Activated naive CD8-positive, alpha-beta T cell treated with anti-CD3 and anti-CD28 coated beads, Interleukin-2, amount 10 ng/mL, durations not matched to agents 7 days and 5 days (primary cell): ENCODE measurements at places on chromosomes 5 and 9.

DNA sequence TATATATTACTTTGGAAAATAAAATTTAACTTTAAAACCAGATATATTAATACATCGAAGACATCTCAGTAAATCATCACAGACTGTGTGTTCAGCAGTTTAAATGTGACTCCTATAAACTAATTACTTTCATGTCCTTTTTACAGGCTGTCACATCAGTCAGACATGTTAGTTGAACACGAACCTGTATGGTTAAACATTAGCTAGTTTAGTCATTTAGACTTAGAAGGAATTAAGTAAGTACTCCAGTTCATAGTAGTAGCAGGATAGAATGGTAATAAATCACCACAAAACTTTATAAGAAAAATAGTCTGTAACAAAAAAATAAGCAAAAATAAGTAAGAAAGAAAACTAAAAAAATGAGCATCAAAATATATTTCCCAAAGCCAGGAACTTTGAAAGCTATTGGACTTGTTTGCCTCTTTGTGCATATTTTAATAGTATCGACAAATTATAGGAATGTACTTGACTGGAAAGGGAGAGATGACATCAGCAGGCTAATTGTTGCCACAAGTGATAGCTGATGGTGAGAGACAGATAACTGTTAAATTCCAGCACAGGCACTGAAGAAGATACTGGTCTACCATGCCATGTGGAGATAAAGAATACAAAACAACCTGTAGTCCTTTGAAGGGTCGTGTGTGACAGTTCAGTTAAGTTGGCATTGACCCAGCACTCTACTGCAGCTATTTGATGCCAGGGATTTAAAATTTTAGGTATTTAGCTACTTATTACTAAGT, 83.9 kb downstream of the RIC1 start:
- H3K27ac ChIP-seq = no peak overlapping the region
- no peaks in the 10 kb centered on the region for H3K4me1 ChIP-seq
- H3K36me3 ChIP-seq = peaks cover 81% of the 10 kb centered on the region
- DNase-seq = no peak
- no peaks in the 10 kb centered on the region for H3K27me3 ChIP-seq
- no peak overlapping the region for H3K4me3 ChIP-seq

DNA sequence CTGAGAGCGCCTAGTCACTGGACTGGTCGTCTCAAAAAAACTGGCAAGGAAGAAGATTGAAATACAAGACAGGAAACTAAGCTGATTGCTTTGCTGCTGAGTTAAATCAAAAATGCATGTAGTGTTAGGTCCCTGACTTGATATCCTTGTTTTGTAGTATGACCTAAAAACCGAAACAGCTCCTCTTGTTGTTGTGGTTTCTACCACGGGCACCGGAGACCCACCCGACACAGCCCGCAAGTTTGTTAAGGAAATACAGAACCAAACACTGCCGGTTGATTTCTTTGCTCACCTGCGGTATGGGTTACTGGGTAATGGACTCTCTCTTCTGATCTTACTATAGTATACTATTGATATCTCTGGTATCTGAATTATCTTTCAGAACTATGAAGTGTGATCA, 4.3 kb downstream of the MTRR start:
- peak overlapping the region; percentile 46 for H3K4me3 ChIP-seq
- H3K27ac ChIP-seq = peak overlapping the region; percentile 74
- no peak for DNase-seq

- DNase-seq = no peak
- no peaks in the 10 kb centered on the region for H3K36me3 ChIP-seq
- H3K27ac ChIP-seq = no peak overlapping the region
- no peaks in the 10 kb centered on the region for H3K27me3 ChIP-seq
Measured at GRCh38 chr5:98460536-98460935, 312.9 kb upstream of the RGMB start.

- no peaks in the 10 kb centered on the region for H3K36me3 ChIP-seq
- H3K27ac ChIP-seq = no peak overlapping the region
- no peaks in the 10 kb centered on the region for H3K4me1 ChIP-seq
- no peaks in the 10 kb centered on the region for H3K27me3 ChIP-seq
- DNase-seq = no peak
- H3K4me3 ChIP-seq = no peak overlapping the region
Measured at GRCh38 chr9:13576101-13576500, 296.6 kb upstream of the MPDZ start.

DNA sequence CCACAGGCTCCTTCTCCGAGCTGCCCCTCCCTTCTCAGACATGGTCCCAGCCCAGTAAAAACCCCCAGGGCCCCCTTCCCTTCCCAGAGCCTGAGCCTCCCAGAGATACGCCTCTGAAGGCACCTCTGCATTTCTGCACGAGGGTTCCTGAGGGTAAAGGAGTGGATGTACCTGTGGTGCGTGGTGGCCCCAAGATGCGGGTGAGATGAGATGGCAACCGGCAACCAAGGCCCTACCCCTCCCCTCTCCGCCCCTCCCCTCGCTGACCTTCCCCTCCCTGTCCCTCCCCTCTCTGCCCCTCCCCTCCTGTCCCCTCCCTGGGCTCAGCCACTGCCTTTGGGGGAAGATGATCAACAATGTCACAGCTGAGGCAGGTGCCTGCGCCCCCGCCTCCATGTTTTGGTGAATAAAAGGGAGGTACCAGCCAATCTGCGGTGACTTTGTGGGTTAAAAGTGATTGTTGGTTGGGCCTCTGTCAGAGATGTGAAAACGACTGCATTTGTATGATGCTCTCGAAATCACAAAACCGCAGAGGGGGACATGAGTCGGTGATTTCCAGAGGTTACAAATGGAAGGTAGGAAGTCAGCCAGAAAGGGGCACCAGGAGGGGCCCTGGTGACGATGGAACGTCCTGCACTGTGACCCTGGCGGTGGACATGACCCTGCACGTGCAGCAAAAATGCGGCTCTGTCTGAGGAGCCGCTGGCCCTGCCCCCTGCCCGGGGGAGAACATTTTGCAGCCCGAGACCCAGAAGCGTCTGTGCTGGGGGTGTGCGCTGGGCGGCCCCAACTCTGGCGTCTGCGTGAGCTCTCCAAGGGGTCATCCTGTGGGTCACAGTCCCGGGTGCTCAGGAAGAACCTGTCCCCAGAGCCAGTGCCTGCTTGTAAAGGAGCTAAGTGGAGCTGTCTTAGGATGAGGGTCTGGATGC, 3.7 kb downstream of the LCN9 start:
- no peak overlapping the region for H3K4me3 ChIP-seq

- H3K27ac ChIP-seq = no peak overlapping the region
- no peaks in the 10 kb centered on the region for H3K4me1 ChIP-seq
- H3K36me3 ChIP-seq = no peaks in the 10 kb centered on the region
- no peak overlapping the region for H3K4me3 ChIP-seq
- peaks cover 25% of the 10 kb centered on the region for H3K27me3 ChIP-seq
- no peak for DNase-seq
Measured at GRCh38 chr5:168341178-168341577, 49.7 kb downstream of the WWC1 start.

DNA sequence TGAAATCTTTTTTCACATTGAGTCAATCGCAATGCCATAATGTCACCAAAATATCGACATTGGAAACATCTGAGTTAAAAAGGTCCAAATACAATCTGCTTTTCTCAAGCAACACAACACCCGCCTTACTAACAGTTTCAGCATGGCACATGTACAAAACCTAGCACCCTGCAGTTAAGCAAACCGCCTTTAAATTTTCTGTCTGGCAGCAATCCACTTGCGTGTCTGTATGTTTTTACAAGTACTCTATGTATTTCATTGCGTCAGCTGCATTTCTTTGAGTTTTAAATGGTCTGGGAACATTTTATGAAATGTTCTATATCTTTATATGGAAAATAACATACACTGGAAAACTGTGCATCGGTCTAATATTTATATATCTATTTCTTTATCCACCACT, 134.6 kb downstream of the DENND1A start:
- H3K27ac ChIP-seq = no peak overlapping the region
- peaks cover 3% of the 10 kb centered on the region for H3K36me3 ChIP-seq
- H3K4me1 ChIP-seq = peaks cover 12% of the 10 kb centered on the region
- H3K4me3 ChIP-seq = no peak overlapping the region

GRCh38 chr9:114094971-114095370, 4.1 kb downstream of the KIF12 start:
- DNase-seq = no peak
- peaks cover 1% of the 10 kb centered on the region for H3K4me1 ChIP-seq
- no peak overlapping the region for H3K27ac ChIP-seq

DNA sequence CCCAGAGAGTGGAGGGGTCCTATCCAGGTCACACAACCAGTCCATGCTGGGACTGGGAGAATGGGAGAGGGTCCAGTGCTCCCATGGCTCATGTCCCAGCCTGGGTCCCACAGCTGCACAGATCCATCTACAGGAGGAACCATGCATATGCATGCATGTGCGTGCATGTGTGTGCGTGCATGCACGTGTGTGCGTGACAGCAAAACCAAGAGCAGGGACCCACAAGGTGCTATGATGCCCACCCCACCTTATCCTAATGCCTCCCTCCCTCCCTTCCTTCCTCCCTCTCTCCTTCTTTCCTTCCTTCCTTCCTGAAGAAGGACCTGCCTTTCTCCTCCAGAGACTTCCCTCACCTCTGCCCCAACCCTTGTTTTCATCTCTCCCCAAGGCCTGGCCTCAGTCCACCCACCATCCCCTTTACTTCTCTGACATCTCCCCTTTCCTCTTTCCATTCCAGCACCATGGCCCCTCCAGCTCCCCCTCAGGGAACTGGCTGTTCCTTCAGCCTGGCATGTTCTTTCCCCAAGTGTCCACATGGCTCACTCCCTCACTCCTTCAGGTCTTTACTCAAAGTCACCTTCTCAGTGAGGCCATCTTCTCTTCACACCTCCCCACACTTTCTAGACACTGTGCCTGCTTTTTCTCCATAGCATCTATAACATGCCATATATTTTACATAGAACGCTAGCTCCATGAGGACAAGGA, 21.8 kb downstream of the AQP7 start:
- H3K36me3 ChIP-seq = no peaks in the 10 kb centered on the region
- DNase-seq = peak; percentile 6
- peaks cover 2% of the 10 kb centered on the region for H3K27me3 ChIP-seq
- no peak overlapping the region for H3K4me3 ChIP-seq
- H3K27ac ChIP-seq = no peak overlapping the region

- H3K27ac ChIP-seq = no peak overlapping the region
- H3K4me3 ChIP-seq = no peak overlapping the region
- H3K27me3 ChIP-seq = peaks cover 2% of the 10 kb centered on the region
- H3K36me3 ChIP-seq = no peaks in the 10 kb centered on the region
- no peaks in the 10 kb centered on the region for H3K4me1 ChIP-seq
Measured at GRCh38 chr5:137761566-137761965, 7.4 kb upstream of the HNRNPA0 start.

- peaks cover 2% of the 10 kb centered on the region for H3K4me1 ChIP-seq
- H3K36me3 ChIP-seq = peaks cover 16% of the 10 kb centered on the region
- H3K27me3 ChIP-seq = no peaks in the 10 kb centered on the region
- DNase-seq = no peak
- no peak overlapping the region for H3K27ac ChIP-seq
- H3K4me3 ChIP-seq = no peak overlapping the region
Measured at GRCh38 chr5:42781584-42781983, 25.0 kb downstream of the CCDC152 start.

DNA sequence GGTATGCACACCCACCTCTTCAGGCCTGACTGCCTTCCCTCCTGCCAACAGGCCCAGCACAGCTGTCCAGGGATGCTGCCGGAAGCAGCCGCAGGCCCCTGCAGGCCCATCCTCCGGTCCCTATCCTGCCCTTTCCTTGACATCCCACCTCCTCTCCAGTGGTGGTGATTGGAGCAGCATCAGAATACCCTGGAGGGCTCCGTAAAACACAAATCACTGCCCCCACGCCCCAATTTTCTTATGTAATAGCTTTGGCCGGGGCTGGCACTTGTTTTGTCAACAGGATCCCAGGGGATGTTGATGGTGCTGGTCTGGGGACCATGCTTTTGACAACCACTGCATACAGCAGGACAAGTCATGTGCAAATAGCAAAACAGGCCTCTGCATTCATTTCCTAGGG, 274.5 kb downstream of the GADD45G start:
- peaks cover 1% of the 10 kb centered on the region for H3K27me3 ChIP-seq
- no peaks in the 10 kb centered on the region for H3K36me3 ChIP-seq
- no peaks in the 10 kb centered on the region for H3K4me1 ChIP-seq
- no peak overlapping the region for H3K4me3 ChIP-seq

DNA sequence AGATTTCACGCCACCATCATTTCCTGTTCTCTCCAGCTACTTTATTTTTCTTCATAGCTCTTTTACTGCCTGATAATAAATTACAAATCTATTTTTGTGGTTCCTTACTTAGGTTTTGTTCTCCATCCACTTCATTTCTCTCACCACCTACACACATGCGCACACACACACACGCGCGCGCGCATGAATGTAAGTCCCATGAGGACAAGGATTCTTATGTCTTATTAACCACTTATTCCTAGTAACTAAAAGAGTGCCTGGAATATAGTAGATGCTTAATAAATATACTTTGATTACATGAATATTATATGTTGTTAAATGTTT, 116.5 kb downstream of the TRPM6 start:
- H3K36me3 ChIP-seq = no peaks in the 10 kb centered on the region
- H3K27ac ChIP-seq = no peak overlapping the region
- H3K4me1 ChIP-seq = no peaks in the 10 kb centered on the region

GRCh38 chr5:14526493-14526892, 55.1 kb upstream of the OTULINL start:
- no peak for DNase-seq
- peaks cover 5% of the 10 kb centered on the region for H3K27me3 ChIP-seq
- H3K36me3 ChIP-seq = no peaks in the 10 kb centered on the region

- DNase-seq = no peak
- H3K36me3 ChIP-seq = no peaks in the 10 kb centered on the region
- H3K4me1 ChIP-seq = peaks cover 20% of the 10 kb centered on the region
- no peak overlapping the region for H3K27ac ChIP-seq
Measured at GRCh38 chr5:176560364-176560763, 11.2 kb downstream of the CDHR2 start.

DNA sequence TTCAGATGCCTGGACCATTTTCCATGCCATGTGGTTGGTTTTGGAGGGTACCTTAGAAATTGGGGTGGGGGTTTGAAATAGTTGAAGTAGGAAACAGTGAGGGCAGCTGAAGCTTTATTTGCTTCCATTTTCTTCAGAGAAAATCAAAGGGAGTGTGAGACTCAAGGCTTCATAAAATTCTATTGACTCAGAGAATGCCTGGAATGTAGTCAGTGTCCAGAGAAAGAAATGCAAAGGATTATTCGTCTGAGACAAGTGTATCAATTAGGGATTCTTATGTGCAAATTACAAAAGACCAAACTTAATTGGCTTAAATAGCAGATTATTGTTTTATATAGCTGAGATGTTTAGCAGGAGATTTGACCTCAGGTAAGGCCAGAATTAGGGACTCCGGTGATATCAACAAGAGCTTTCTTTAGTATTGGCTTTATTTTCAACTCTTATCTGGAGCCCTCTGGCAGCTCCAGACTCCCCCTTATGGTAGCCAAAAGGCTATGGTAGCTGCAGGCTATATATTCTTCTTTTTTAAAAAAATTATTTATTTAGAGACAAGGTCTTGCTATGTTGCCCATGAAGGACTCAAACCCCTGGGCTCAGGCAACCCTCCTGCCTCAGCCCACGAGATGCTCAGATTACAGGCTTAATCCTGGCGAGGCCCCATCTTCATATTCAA, 38.9 kb downstream of the PTTG1 start:
- H3K27me3 ChIP-seq = no peaks in the 10 kb centered on the region
- no peak overlapping the region for H3K4me3 ChIP-seq
- H3K4me1 ChIP-seq = peaks cover 13% of the 10 kb centered on the region
- H3K36me3 ChIP-seq = no peaks in the 10 kb centered on the region
